Activated T-helper 2 cell treated with anti-CD3 and anti-CD28 coated beads, Interferon-gamma antibody, Interleukin-2, Interleukin-4, amounts not matched to agents 10 μg/mL and 5 μg/mL and 100 μg/mL, durations not matched to agents 14 hours and 24 hours and 36 hours (primary cell): ENCODE measurements at places on chromosomes 5 and 9.

- H3K27me3 ChIP-seq, result no peaks in the 10 kb centered on the region
- H3K4me3 ChIP-seq, result no peak overlapping the region
- no peak overlapping the region for H3K27ac ChIP-seq
- peaks cover 53% of the 10 kb centered on the region for H3K36me3 ChIP-seq
- no peaks in the 10 kb centered on the region for H3K4me1 ChIP-seq
- no peak for DNase-seq
Measured at GRCh38 chr5:116303340-116303739, 218.5 kb downstream of the COMMD10 start.

DNA sequence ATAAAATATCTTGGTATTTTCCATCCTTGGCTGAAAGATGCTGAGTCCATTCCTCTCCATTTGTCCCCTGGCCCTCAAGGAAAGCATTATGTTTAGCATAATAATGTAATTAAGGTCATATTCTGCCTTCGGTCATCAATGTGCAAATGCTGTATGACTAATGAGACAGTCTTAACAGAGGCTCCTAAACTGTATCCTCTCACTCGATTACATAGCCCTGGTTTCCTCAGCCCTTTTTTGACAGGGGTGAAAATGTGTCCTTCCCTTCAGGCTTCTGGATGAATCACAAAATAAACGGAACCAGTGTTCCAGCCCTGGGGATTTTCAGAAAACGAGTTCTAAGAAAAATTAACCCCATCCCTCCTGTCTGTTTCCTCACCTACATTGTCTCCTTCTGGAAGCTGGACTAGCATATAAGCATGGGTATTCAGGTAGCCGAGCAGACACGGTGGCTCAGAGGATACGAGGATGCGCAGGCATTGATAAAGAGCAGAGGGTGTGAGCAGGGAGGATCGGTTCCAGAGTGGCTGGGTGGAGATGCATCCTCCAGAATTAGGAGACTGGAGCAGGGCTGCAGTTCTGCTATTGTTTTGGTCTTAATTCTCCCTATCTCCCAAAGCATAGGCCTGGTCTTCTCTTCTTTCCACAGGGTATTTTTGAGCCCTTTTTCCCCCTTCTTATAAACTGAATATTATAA, 742.9 kb downstream of the TLR4 start:
- H3K4me1 ChIP-seq, result no peaks in the 10 kb centered on the region
- DNase-seq, result no peak
- no peak overlapping the region for H3K27ac ChIP-seq
- no peaks in the 10 kb centered on the region for H3K27me3 ChIP-seq

GRCh38 chr9:116275418-116276195, 122.0 kb downstream of the PAPPA start:
- H3K36me3 ChIP-seq, result no peaks in the 10 kb centered on the region
- H3K4me3 ChIP-seq, result no peak overlapping the region
- no peaks in the 10 kb centered on the region for H3K27me3 ChIP-seq
- no peaks in the 10 kb centered on the region for H3K4me1 ChIP-seq
- DNase-seq, result no peak
- H3K27ac ChIP-seq, result no peak overlapping the region

GRCh38 chr9:8366161-8366926, 566.8 kb upstream of the DMAC1 start:
- peak overlapping the region; percentile 61 for H3K27ac ChIP-seq
- peaks cover 12% of the 10 kb centered on the region for H3K4me1 ChIP-seq
- no peaks in the 10 kb centered on the region for H3K36me3 ChIP-seq
- no peak overlapping the region for H3K4me3 ChIP-seq
- no peaks in the 10 kb centered on the region for H3K27me3 ChIP-seq

DNA sequence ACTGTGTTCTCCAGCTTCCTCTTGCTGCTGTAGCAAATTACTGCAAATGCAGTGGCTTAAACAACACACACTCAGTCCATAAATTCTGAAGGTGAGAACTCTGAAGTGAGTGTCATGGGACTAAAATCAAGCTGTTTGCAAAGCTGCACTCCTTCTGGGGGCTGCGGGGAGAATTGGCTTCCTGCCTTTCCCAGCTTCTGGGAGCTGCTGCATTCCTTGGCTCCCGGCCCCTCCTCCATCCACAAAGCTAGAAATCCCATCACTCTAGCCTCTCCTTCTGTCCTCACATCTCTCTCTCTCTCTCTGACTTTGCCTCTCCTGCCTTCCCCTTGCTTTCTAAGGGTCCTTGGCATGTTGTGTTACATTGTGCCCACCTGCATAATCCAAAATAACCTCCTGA, 14.2 kb upstream of the MED10 start:
- H3K4me3 ChIP-seq, result no peak overlapping the region
- H3K4me1 ChIP-seq, result peaks cover 5% of the 10 kb centered on the region
- H3K27ac ChIP-seq, result no peak overlapping the region
- no peaks in the 10 kb centered on the region for H3K36me3 ChIP-seq

DNA sequence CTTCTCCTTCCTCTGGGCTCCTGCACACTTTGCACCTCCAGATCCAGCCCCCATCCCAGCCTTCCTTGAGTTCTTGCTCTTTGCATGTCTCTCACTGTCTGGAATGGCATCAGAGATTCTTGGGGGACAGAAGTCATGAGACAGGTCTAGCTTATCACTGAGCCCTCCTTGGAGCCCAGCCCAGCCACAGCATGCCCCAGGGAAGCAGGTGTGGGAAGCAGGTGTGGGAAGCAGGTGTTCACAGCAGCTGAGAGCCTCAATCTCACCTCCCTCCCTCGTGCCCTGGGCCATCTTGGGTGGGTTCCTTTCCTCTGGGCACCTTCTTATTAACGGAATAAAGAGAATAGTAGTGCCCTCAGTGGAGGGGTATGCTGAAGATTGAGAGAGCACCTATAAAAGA, 27.2 kb downstream of the SLC6A7 start:
- H3K4me1 ChIP-seq, result no peaks in the 10 kb centered on the region
- DNase-seq, result no peak
- H3K36me3 ChIP-seq, result no peaks in the 10 kb centered on the region
- no peak overlapping the region for H3K4me3 ChIP-seq
- H3K27me3 ChIP-seq, result peaks cover 4% of the 10 kb centered on the region
- H3K27ac ChIP-seq, result no peak overlapping the region

DNA sequence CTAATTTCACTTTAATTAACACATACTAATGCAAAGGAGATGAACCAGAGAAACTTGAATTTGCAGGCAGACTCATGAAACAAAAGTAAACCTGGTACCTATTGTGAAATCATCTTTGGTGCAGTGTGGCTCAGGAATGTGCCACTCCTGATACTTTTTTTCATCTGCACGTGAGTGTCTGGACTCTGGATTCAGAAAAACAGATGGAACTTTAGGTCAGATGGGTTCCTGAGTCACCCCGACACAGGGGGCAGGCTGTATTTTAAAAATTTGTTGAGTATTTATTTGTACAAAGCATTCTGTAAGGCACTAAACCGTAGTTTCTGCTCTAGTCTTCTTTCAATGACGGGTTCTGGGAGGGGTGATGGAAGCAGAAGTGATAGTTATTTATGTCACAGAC, 52.2 kb upstream of the TUT7 start:
- peaks cover 9% of the 10 kb centered on the region for H3K4me1 ChIP-seq
- no peak overlapping the region for H3K27ac ChIP-seq
- H3K27me3 ChIP-seq, result peaks cover 8% of the 10 kb centered on the region
- H3K36me3 ChIP-seq, result no peaks in the 10 kb centered on the region
- no peak for DNase-seq

DNA sequence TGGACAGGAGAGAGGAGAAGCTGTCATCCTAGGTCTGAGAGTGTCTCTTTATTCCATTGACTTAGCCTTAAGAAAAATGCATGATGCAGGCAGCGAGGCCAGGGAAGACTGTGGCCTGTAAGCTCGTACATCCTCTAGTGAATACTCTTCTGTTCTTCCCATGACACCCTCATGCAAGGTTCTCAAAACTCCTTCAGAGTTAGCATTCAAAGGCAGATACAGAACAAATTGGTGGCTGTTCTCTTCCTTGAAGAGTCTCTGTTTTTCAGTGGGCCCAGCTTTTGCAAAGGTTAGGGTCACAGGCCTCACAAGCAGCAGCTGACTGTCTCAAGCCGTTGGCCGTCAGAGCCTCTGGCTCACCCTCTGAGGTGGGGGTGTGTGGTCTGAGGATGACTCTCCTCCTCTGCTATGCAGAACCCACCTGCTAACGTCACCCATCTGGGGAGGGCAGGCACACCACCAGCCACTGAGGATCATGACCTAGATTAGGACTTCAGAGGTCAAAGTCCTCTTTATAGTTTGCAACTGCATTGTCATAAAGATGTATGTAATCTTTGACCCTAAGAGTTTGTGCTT, 15.1 kb downstream of the ADCY2 start:
- no peaks in the 10 kb centered on the region for H3K4me1 ChIP-seq
- H3K36me3 ChIP-seq, result no peaks in the 10 kb centered on the region
- no peaks in the 10 kb centered on the region for H3K27me3 ChIP-seq
- no peak for DNase-seq
- no peak overlapping the region for H3K4me3 ChIP-seq

- peaks cover 48% of the 10 kb centered on the region for H3K27me3 ChIP-seq
- peaks cover 4% of the 10 kb centered on the region for H3K4me1 ChIP-seq
- H3K27ac ChIP-seq, result no peak overlapping the region
- no peak for DNase-seq
- H3K36me3 ChIP-seq, result no peaks in the 10 kb centered on the region
Measured at GRCh38 chr5:114362197-114362976, 517 bp downstream of the KCNN2 start.

- no peak overlapping the region for H3K27ac ChIP-seq
- H3K4me1 ChIP-seq, result peaks cover 14% of the 10 kb centered on the region
- no peaks in the 10 kb centered on the region for H3K36me3 ChIP-seq
- no peak for DNase-seq
- no peaks in the 10 kb centered on the region for H3K27me3 ChIP-seq
Measured at GRCh38 chr5:139662617-139663016, 14.5 kb downstream of the CXXC5 start.

GRCh38 chr5:102988459-102988858, 131.5 kb downstream of the GIN1 start:
- H3K27me3 ChIP-seq, result no peaks in the 10 kb centered on the region
- H3K27ac ChIP-seq, result no peak overlapping the region

DNA sequence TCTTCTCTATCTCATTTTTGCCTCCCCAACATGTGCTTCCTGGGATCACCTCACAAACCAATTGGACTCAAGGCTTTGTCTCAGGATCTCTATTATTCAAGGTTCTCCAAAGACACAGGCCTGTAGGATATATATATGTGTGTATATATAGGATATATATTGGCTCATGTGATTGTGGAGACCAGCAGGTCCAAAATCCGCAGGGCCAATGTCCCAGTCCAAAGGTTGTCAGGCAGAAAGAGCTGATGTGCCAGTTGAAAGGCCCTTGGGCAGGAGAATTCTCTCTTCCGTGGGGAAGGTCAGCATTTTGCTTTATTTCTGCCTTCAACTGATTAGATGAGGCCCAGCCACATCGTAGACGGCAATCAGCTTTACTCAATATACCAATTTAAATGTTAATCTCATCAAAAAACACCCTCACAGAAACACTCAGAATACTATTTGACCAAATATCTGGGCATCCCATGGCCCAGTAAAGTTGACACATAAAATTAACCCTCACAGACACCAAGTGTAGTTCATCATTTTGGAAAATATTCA, 1.3 kb upstream of the FBLL1 start:
- H3K4me3 ChIP-seq, result no peak overlapping the region
- H3K27ac ChIP-seq, result no peak overlapping the region
- peaks cover 38% of the 10 kb centered on the region for H3K27me3 ChIP-seq
- H3K4me1 ChIP-seq, result peaks cover 8% of the 10 kb centered on the region

- no peak overlapping the region for H3K4me3 ChIP-seq
- no peaks in the 10 kb centered on the region for H3K4me1 ChIP-seq
- H3K36me3 ChIP-seq, result no peaks in the 10 kb centered on the region
- DNase-seq, result no peak
Measured at GRCh38 chr5:112348915-112349314, 70.2 kb downstream of the EPB41L4A start.

DNA sequence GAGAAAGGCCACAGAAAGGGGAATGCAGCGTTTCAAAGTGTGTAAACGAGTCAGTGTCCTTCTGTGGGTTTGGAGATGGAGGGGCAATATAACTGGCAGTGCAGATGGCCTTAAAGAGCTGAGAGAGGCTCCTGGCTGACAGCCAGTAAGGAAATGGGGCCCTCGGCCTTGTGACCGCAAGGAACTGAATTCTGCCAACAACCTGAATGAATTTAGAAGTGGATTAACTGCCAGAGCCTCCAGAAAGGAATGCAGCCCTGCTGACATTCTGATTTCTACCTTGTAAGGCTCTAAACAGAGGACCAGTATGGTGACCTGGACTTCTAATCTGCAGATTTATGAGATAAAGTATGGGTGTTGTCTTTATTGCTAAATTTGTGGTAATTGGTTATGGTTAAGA, 17.5 kb upstream of the NREP start:
- no peaks in the 10 kb centered on the region for H3K4me1 ChIP-seq
- H3K4me3 ChIP-seq, result no peak overlapping the region
- H3K27me3 ChIP-seq, result peaks cover 36% of the 10 kb centered on the region
- no peak overlapping the region for H3K27ac ChIP-seq
- no peak for DNase-seq

- DNase-seq, result no peak
- no peak overlapping the region for H3K27ac ChIP-seq
- no peaks in the 10 kb centered on the region for H3K27me3 ChIP-seq
Measured at GRCh38 chr5:6634306-6634705, 1.1 kb downstream of the SRD5A1 start.

DNA sequence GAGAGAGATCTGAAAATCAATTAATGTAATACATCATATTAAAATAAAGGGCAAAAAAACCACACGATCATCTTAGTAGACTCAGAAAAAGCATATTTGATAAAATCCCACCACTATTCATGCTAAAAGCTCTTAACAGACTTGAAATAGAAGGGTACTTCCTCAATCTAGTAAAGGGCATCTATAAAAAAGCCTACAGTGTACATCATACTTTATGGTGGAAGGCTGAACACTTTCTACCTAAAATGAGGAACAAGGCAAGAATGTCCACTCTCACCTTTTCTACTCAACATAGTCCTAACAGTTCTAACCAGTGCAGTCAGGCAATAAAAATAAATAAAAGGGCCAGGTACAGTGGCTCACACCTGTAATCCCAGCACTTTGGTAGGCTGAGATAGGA, 38.9 kb downstream of the POLK start:
- H3K36me3 ChIP-seq, result peaks cover 56% of the 10 kb centered on the region
- no peak overlapping the region for H3K27ac ChIP-seq
- DNase-seq, result no peak
- H3K4me1 ChIP-seq, result peaks cover 2% of the 10 kb centered on the region

- no peaks in the 10 kb centered on the region for H3K36me3 ChIP-seq
- H3K27me3 ChIP-seq, result peaks cover 6% of the 10 kb centered on the region
- H3K4me3 ChIP-seq, result no peak overlapping the region
- no peak for DNase-seq
- peaks cover 43% of the 10 kb centered on the region for H3K4me1 ChIP-seq
- H3K27ac ChIP-seq, result no peak overlapping the region
Measured at GRCh38 chr9:35906923-35907699, 1.1 kb downstream of the HRCT1 start.

- peak; percentile 24 for DNase-seq
- no peak overlapping the region for H3K27ac ChIP-seq
- no peaks in the 10 kb centered on the region for H3K27me3 ChIP-seq
- no peak overlapping the region for H3K4me3 ChIP-seq
Measured at GRCh38 chr5:174951151-174951780, 226.9 kb downstream of the MSX2 start.
